ENCODE measurements at places on chromosomes 4 and X.

- peak; percentile 28 for DNase-seq
Measured at GRCh38 chr4:148052448-148052847, 320.6 kb downstream of the ARHGAP10 start.

- peak; percentile 39 for DNase-seq
Measured at GRCh38 chr4:56757261-56757746, 64.2 kb downstream of the SPINK2 start.

- no peak for DNase-seq
Measured at GRCh38 chr4:119587796-119588195, 40.8 kb downstream of the PDE5A start.

- no peak for DNase-seq
Measured at GRCh38 chr4:59968796-59969195, 1231.3 kb upstream of the ADGRL3 start.

GRCh38 chr4:80608281-80608980 lies 272.9 kb downstream of the CFAP299 start:
- DNase-seq = no peak

- DNase-seq = no peak
Measured at GRCh38 chrX:7159149-7159861, 11.4 kb upstream of the PUDP start.

DNA sequence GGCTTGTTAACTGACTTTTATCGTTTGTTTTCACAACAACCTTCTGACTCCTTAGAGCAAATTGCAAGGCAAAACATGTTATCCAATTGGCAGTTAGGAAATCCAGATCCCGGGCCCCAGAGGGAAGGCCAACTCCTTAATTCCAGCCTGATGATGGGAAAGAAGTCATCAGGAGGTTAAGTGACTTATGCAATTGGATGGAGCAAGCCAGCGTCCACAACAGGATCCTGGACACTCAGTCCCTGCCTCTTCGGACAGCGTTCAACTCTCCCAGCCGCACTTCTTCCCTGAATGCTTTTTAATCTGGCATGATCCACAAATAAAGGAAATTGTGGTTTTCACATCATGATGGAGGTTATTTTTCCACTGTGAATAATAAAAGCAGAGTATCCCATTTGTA lies 310.1 kb downstream of the RAB28 start:
- no peak for DNase-seq

GRCh38 chr4:118373614-118374255 lies 20.9 kb upstream of the PRSS12 start:
- no peak for DNase-seq

- peak; percentile 6 for DNase-seq
Measured at GRCh38 chr4:179867300-179867878, 2375.8 kb upstream of the TENM3 start.

GRCh38 chr4:43242606-43243005 lies 350.1 kb downstream of the GRXCR1 start:
- DNase-seq = no peak

Data from CD4-positive, alpha-beta T cell treated with Interferon gamma for 1 hour (primary cell).